ENCODE measurements at places on chromosomes 1 and 21.

DNA sequence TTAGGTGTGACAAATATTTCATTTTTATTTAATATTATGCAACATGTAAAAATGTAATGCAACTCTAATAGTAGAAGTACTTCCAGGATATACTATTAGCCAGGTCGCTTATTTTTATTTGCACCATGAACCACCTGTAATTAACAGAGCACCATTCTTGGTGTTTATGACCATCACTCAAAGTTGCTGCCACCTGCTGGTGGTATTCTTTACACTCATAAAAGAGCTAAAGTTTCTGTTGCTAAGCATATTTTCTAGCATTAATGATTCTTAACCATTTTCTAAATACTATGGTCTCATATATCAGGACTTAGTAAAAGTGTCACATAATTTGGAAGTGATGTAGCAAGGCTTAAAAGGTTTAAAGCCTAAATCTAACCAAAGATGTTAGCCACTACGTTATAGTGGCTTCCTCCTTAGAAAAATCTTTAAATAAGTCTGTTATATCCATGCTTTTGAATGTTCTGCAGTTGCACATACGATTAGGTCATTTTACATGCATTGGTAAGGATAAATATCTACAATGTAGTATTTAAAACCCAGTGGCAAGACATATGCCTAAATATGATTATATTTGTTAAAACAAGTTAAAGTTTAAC is 244.5 kb downstream of the NEGR1 start:
- DNase-seq: peak; percentile 43

DNA sequence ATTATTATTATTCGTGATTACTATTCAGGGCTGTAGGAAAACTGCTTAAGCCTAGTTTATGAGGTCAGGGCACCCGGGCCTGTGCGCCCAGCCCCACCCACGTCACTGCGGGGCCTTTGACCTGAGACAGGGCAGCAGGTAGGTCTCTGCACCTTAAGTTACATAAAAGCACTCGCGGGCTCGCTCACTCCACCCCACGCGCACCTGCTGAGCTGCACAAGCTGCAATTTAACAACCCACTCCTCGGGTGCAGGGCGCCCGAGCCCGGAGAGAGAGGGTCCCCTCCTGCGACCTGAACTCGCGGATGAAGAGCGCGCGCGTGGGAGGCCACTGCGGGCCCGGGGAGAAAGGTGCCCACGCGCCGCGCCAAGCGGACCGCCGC is 477 bp downstream of the ICMT start:
- DNase-seq: no peak

DNA sequence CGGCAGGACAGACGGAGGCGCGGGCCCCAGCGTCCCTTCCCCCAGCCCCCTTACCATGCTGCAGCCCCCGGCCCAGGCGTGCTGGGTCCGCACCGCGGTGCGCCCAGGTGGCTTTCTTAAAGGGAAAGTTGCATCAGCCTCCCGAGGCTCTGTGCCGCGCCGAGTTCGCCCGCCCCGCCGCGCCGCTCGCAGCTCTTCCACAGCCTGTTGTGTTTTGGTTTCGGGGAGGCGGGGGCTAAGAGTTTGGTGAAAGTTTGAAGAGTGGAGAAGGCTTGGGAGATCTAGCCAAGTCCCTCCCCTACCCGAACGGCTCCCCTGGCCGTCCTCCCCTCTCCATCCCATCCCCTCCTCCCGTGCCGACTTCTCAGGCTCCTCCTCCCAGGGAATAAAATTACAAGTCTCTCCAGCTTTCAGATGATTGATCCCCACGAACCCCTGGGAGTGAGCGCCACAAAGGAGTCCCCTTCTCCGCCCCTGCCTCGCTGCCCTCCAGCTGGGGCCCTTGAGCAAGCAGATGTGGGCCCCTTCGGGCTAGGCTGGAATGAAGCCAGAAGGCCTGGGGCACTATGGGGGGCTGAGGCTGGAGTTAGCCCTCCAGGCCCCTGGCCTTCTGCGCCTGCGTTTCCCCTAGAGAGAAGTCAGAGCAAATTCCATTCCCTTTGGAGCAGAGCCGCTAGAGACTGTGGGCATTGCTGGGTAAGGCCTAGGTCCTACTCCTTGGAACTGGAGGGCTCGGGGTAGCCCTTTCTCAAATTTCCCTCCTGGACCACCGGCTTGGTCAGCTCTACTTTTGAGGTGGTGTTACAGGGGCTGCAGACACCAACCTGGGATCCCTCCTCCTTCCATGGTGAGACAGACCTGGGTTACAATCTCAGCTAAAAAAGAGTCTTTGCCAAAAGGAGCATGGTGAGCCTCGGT is at the start of gene SLC6A9:
Gene SLC6A9, minus strand, starts transcription at position 211 of the 918 bp plus-strand sequence. CDS start 7,185 bp downstream, outside the sequence.
- DNase-seq: peak; percentile 46

GRCh38 chr1:66927528-66927927 is 2.7 kb downstream of the MIER1 start:
- no peak for DNase-seq

- DNase-seq: no peak
Measured at GRCh38 chr1:110786802-110787327, 86.1 kb upstream of the CD53 start.

DNA sequence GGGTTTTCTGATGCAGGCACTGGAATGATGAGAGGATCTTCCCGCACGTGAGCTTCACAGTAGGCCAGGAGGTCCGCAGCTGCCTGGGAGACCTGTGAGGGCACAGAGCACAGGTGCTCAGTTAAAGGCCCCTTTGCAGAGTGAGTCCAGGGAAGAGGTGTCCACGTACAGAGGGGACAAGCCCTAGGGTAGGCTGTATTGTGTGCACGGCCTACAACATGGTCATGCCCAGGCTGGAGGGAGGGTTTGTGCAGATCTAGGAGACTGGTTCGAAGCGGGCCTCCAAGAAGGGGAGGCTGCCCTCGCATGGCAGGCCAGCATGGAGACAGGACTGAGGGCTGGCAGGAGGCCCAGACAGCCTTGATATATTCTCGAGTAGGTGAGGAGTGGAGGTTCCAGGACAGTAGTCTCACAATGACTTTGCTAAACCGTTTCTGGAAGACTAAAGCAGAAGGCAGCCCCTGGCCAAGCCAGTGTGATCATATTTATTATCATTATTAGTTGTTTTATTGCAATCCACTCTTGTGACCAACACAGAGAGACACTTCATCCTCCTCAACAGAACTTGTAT is 48.0 kb upstream of the B3GALNT2 start:
- DNase-seq: no peak

DNA sequence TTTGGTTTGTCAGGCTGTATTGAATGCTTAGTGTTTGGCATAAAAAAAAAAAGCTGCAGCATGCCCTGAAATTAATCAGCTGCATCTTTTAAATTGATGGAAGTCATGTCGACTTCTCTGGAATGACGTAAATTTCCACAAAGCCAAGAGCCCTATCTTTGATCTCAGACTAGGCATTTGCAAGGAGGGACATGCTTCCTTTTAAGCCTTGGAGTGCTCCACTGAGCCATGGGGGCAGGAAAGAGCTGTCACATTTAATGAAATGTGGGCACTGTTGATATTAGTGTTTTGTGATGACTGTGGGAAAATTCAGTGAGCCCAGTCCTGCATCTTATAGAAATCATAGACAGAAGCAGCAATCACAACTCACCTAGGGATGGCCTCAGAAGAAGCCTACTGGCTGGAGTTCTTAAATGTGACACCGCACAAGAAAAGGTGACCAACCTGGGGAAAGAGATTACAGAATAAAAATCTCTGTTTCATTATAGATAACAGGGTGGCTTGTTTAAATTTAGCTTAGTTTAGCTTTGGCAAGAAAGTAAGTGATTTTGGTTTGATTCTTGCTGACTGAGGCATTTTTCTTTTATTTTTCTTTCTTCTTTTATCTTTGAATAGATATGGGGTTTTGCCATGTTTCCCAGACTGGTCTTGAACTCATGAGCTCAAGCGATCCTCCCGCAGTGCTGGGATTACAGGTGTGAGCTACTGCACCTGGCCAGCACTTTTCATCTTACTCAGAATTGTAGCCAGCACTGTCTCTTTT is 188.2 kb downstream of the HHAT start:
- no peak for DNase-seq

GRCh38 chr1:61397935-61398334 is 315.6 kb downstream of the NFIA start:
- no peak for DNase-seq

GRCh38 chr1:201191653-201192260 is 1.1 kb downstream of the IGFN1 start:
- peak; percentile 97 for DNase-seq

- DNase-seq: no peak
Measured at GRCh38 chr1:167268347-167268787, 47.7 kb downstream of the POU2F1 start.

- peak; percentile 24 for DNase-seq
Measured at GRCh38 chr1:9115351-9116205, 13.3 kb downstream of the GPR157 start.

DNA sequence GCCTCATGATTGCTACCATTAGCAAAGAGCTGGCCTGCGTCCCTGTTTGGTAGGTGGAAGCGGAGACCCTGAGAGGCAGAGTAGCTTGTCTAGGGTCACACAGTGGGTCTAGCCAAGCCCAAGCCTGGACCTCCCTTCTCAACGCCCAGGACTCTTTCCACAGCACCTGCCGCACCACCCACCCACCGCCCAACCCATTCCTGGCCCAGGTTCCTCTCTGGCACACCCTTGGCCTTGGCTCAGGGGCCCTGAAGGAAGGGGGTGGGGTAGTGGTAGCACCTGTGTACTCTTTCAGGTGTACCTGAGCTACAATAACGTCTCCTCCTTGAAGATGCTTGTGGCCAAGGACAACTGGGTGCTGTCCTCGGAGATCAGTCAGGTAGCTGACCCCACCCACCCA is 19.3 kb downstream of the FAM151A start:
- no peak for DNase-seq

DNA sequence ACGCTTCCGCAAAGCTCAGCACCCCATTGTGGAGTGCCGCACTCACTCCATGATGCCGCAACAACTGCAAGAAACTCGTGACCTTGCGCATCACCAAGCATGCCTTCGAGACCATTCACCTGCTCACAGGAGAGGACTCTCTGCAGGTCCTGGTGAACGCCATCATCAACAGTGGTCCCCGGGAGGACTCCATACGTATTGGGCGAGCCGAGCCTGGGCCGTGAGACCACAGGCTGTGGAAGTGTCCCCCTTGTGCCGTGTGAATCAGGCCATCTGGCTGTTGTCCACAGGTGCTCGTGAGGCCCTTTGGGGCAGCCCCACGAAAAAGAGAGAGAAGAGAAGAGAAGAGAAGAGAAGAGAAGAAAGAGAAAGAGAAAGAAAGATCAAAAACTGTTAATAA is 23.2 kb downstream of the SPATA45 start:
- DNase-seq: no peak

DNA sequence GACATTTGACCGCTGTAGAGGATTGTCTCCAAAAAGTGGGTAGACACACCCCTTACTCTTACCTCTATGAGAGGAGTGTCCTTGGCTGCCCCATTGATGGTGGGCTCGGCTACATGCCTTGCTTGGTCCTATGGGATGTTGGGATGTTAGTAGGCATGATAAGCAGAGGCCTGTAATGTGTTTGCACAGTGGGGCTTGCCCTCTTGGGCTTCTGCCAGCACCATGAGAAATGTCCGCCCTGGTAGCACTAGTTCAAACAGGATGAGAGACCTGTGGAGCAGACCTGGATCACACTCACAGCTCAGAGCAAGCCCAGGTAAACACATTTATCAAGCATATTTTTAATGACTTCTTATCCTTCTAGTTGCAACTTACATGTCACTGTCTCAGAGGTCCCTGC is 54.2 kb downstream of the SH3GLB1 start:
- DNase-seq: no peak

- DNase-seq: no peak
Measured at GRCh38 chr1:227747948-227748495, 12.8 kb downstream of the SNAP47 start.

DNA sequence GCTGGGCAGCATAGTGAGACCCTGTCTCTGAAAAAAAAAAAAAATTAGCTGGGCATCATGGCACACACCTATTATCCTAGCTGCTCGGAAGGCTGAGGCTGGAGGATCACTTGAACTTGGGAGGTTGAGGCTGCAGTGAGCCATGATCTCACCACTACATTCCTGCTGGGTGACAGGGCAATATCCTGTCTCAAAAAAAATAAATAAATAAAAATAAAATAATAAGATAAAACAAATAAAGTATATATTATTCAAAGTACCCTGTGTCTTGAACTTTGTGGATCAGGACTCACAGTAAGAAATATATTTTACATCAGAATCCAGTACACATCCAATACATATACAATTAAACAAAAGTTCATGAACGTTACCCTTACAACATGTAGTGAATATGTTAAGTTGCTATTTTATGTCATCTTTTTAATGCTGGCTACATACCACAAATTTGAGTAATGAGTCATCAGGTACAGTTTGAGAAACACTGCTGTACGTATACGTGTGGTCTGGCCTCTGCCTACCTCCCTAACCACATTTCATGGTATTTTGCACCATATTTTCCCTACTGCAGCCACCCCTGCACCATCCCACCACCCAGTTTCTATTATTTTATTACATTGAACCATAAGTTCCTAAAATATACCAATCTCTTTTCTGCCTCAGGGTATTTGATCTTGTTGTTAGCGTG is 4.4 kb downstream of the NME7 start:
- DNase-seq: peak; percentile 92

GRCh38 chr1:38973659-38974437 is 17.2 kb upstream of the AKIRIN1 start:
- no peak for DNase-seq

- no peak for DNase-seq
Measured at GRCh38 chr1:184773762-184774320, 19.2 kb upstream of the EDEM3 start.

- no peak for DNase-seq
Measured at GRCh38 chr1:64527786-64528185, 57.9 kb downstream of the CACHD1 start.

DNA sequence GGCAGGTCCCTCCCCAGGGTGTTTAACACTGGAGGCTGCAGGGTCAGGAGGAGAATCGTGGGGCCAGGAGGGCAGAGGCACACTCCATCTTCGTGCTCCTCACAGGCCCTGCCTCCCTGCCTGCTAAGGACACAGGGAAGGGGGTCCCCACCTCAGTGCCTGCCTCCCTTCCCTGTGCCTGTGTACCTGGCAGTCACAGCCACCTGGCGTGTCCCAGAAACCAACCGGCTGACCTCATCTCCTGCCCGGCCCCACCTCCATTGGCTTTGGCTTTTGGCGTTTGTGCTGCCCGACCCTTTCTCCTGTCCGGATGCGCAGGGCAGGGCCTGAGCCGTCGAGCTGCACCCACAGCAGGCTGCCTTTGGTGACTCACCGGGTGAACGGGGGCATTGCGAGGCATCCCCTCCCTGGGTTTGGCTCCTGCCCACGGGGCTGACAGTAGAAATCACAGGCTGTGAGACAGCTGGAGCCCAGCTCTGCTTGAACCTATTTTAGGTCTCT is 623 bp upstream of the BGLAP start:
- peak; percentile 20 for DNase-seq

- no peak for DNase-seq
Measured at GRCh38 chr1:39544327-39544726, 32.3 kb downstream of the PABPC4 start.

All from HCEC 1CT (cell line).